ENCODE measurements at places on chromosomes 2 and 18. TPM values are rescaled to one million over a fixed set of nuclear protein-coding genes. Genes with fewer than 3 reads are reported as not detected.

DNA sequence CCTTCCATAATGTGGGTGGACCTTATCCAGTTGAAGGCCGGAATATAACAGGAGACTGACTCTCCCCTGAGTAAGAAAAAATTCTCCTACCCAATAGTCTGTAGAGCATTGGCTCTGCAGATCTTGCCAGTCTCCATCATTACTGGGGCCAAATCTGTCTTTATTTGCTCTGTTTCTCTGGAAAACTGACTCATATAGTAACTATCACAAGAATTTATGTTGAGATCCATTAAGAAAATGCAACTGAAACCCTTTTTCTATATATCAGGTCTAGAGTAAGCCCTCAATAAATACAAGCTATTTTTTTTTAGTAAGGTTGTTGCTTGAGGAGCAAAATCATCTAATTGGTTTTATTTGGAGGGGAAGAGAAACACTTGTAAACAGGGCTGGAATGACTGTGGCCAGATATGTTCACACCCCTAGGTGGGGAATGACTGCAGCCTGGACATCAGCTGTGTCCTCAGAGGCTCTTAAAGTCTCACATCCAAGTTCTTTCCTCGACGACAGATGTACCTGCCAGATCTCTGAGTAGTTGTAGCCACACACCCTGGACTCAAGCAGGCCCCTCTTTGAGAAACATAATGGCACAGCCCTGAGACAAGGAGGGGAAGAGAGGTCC is 339.7 kb downstream of the TNS1 start:
- DNase-seq: no peak

- DNase-seq: no peak
These were observed 820.6 kb upstream of the PIK3C3 start for GRCh38 chr18:41134426-41134825.

DNA sequence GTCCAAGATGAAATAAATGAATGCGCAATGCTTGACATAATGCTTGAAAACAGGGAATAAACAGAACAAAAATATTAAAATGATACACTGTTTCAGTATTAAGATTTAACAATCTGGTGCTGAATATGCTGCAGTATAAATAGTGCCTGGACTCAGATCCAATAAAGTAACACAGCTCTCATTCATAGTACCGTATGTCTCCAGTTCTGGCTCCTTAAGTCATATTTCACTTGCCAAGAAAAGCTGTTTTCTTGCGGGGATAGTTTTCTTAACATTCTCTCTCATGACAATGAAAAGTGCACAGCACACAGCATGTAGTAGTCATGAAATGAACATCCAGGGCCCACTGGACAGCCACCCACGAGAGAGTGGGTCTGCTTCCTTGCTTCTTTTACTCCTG is 74.7 kb downstream of the SATB2 start:
- DNase-seq: no peak

DNA sequence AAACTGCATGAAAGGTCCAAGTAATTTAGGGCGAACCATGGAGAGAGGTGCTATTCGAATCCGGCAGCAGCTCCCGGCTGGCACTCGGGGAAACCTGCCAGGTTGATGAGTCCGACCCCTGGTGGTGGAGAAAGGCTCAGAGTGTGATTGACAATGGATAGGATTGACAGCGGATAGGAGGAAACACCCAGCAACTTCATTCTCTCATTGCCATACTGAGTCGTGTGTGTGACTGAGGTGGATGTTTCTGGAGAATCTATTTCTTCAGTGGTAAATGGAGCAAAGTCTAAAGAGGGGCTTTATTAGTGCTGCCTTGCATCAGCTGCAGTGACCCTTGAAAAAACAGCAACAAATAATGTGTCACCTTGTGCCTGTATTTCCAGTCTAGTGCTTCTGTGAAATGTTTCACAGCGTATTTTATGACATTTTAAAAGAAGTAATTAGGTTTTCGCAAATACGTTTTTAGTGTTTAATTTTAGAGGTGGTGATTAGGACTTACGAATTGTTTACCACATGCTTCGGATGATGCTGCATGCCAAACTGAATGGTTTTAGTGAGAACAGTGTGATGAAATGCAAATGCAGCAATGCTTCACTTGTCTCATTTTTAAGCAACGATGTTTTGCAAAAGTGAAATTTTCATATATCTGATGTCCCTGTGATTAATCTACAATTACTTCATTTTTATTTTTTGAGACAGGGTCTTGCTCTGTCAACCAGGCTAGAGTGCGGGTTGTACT is 102.0 kb downstream of the DCDC2C start:
- no peak for DNase-seq

DNA sequence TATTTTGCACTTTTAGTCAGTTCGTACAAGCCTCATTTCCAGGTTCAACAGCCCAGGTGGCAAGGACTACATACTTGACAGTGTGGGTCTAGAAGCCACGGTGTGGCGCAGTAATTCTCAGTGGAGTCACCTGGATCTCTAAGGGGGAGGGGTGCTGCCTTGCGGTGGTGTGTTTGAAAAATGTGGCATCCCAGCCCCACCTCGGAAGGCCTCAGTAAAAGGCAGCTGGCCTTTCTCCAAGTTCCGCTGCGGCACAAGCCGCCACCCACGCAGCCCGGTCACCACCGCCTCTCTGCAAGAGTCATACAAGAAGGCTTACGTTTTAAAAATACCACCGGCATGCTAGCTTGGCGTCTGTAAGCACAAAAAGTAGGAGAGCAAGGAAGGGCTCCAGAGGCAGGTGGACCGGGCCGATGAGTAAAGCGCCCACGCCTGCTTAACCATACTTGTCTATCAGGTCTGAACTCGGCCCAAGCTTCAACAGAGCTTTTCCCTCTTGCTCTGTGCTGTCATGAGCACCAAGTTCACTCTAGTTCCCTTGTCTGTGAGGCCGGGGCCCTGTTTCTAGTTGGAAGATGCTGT is 49.5 kb downstream of the SPRED2 start:
- peak; percentile 66 for DNase-seq

DNA sequence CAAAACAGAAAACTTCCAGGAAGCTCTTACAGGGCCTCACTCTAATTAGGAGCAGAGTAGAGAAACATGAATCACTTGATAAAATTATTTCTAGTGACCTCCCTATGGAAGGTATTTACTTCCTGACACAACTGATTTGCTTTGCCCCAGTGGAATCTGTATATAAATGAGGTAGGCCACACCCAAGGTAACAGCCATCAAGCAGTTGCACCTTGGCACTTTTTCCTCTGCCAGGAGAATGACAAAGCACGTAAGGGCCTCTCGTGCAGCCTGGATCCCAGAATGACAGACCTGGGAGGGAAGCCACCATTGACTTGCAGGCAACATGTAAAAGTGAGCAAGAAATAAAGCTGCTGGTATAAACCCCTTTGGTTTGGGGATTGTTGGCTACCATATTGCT is 620.0 kb upstream of the SLC39A10 start:
- DNase-seq: no peak

GRCh38 chr2:139514951-139515350 is 734.8 kb upstream of the NXPH2 start:
- no peak for DNase-seq

- no peak for DNase-seq
These were observed 281.5 kb upstream of the EPAS1 start for GRCh38 chr2:46015671-46016070.

DNA sequence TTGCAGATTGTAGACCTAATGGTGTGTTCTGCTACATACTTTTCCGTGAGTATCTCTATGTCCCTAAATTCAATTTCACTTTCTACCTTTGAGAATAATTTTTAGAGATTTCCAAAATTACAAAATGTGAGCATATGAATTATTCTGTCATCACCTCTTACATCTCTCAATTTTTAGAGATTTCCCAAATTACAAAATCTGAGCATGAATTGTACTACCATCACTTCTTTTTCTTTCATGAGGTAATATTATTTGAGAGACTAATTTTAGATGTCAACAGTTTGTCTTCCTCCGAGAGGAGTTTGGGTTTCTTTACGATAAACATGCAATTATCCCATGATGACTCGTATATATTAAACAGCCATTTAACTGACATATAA is 32.1 kb downstream of the INSIG2 start:
- DNase-seq: no peak

GRCh38 chr2:102250278-102250821 is 61.0 kb upstream of the IL1RL1 start:
- no peak for DNase-seq

DNA sequence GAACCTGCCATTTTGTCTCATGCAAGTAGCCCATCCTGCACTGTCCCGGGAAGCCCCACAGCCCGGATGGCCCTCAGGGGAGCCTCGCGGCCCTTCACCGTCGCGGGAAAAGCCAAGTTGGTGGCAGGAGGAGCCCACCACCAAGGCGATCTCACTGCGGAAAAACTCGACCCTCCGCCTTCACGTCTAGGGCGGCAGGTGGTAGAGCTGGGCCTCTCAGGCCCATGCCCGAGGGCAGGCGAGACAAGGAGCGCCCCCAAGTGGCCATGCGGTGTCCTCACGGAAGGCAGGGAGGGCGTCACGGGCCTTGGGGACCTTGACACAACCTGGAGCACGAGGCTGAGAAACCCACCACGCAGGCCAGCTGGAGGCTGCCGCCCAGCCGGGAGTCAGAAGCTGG is 34.8 kb upstream of the SKA1 start:
- no peak for DNase-seq

DNA sequence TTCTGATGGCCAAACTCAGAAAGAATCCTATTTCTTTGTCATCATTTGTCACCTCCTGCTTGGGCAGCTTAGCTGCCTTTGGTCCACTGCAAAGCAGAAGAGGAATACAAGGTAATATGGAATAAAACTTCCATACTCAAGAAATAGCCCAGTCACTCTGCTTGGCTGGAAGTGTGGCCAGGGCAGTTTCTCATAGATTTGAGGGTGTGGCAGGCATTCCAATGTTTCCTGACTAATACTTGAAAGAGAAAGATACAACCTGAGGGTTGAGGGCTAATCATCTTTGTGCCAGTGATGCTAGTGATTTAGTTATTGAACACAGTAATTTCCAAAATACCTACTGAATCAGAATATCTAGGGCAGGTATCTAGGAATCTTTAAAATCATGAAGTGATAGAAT is 83.1 kb downstream of the FAM161A start:
- no peak for DNase-seq

- no peak for DNase-seq
These were observed 204.8 kb upstream of the GALNT5 start for GRCh38 chr2:157052685-157053224.

Gene PARD6G
- polyA plus RNA-seq: 0.34 TPM

DNA sequence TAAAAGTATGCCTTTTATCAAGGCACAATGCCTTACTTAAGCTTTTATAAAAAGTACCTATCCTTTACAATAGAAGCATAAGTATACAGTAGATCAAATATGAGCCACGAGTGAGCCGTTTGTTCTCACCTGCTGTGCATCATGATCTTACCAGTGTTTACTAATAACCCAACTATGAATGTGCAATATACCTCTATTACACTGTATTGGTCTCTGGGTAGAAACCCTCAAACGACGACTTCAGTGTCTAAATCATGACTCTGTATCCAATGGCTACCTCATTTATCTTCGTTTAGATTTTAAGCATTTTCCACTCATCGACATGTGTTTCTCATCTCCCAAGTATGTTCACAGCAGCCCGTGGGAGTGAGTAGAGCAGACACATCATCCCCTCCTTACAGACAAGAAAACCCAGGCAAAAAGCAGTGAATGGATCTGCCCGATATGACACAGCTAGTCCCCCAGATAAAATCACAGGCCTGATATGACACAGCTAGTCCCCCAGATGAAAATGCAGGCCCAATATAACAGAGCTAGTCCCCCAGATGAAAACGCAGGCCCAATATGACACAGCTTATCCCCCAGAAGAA is 279.8 kb downstream of the TNS1 start:
- DNase-seq: no peak

DNA sequence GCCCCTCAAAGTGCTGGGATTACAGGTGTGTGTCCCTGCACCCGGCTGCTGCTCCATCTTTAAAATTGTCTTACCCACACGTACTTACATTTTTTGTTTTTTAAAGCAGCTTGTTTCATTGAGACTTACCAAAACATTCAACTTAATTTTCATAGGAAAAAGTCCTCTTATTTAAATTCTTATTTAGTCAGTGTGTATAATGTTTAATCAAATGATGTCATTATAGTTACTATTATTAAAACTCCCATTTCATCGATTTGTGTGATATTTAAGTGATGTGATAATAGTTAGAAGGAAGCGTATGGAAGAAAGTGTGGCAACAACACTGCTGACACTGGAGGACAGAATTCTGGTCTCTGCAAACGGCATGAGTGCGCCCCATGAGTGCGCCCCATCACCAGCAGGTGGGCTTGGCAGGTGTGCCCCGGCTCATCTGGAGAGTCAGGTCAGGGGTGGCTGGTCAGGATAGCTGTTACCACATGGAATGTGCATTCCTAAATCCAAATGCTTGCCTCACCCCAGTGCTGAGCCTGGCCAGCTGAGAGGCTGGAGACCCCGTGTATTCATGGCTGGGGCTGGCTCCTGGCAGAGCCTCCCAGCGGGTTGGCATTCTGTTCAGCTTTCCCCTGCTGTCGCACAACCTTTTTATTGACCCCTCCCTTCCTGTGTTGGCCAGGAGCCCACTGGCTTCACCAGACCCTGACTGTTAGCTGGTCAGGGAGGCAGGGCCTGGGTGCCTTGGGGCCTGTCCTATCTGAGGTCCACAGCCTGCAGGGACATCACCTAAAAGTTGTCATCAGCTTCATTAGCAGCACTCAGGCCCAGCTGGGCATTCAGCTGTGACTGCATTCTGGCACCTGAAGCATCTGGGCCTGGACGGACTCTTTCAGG is 79.7 kb downstream of the AGAP1 start:
- DNase-seq: no peak

Gene ARL5A
- polyA plus RNA-seq: 82.1 TPM

Gene ONECUT2
- not detected for polyA plus RNA-seq

Gene HES6
- 27.3 TPM for polyA plus RNA-seq

Gene SRD5A2
- not detected for polyA plus RNA-seq

- no peak for DNase-seq
These were observed 826 bp downstream of the KCNE4 start for GRCh38 chr2:223052548-223053483.

DNA sequence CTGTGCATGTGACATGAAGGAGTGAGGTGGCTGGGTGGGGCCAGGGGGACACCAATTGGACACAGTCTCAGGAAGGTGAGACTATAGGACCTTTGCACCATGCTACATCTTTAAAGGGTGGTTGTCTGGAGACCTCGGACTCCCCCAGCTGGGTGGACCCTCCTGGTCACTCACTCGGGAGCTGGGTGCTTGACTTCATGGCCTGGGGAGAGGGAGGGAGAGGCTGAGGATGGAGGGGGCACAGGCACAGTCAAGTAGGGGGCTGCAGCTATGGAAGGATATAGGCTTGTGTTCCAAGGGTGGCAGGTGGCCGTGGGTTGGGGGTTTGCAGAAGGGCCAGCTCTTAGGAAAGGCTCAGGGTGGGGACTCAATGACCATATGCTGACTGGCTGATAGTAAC is 7.1 kb upstream of the CELF4 start:
- no peak for DNase-seq

GRCh38 chr2:63698786-63699548 is 110.2 kb downstream of the MDH1 start:
- no peak for DNase-seq
